Astrocyte of the spinal cord (primary cell): ENCODE measurements at places on chromosomes 6 and 20.

DNA sequence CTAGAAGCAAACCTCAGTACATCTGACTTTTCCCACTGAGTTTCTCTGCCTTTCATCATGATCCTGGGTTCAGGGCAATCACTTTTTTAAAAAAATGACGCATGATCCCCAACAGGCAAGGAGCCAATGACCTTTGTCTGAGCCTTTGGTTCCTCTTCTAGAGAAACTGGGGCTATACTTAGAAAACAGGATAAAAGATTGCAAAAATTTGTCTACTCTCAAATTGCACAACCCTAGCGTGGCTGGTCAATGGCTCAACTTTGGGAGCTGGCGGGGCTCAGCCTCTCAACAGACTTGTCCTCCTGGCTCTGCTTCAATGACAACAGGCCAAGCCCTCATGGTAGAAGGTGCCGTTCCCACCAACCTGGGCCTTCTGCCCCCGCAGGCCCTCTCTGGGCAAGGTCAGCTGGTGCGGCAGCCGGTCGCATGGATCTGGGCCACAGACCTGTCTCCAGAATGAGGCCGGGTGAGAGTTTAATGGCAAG is 48.7 kb downstream of the PDYN start:
- DNase-seq = no peak

GRCh38 chr6:524803-525202 is 132.1 kb downstream of the HUS1B start:
- DNase-seq = no peak

DNA sequence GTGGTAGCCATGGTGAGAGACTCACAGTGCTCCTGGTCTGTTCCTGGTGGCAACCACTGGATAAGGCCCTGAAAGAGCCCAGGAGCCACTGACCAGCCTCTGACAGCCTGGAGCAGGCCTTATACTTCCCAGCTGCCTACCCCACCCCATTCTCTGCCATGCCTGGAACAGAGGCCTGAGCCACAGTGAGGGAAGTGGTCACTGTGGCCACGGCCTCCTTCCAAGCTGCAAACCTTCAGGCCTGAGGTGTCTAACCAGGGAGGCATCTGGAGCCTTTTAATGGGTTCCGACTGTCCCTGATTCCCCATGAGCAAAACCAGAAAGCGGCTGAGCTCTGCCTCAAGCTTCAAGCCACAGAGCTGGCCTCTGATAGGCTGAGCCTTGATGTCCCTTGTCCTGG is 113.0 kb upstream of the SIRPA start:
- no peak for DNase-seq

GRCh38 chr20:36744764-36745191 is 1.1 kb downstream of the NDRG3 start:
- DNase-seq = peak; percentile 22

DNA sequence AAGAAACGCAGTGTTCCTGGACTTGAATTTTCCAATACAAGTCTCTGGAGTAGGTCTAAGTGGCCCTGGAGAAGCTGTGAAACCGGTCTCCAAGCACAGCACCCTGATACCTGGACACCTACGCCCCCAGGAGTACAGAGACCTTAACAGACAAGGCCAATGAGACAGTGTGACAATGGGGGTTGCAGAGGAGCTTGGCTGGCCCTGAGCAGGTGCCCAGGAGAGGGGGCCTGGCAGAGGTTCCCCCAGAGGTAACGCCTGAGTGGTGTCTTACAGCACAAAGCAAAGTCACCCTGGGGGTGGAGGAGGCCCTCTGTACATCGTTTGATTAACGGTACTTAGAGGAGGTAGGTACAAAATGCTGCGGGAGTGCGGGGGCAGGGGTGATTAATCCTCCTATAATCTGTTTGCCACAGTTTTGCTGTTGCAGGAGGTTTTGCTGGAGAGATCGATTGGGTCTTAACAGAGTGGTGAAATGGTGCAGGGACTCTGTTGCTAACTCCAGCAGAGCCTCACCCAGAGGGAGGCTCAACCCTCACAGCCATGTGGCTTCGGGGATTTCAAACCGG is 37.3 kb upstream of the APCDD1L start:
- no peak for DNase-seq

GRCh38 chr6:169852504-169853195 is 101.2 kb downstream of the ERMARD start:
- DNase-seq = no peak

DNA sequence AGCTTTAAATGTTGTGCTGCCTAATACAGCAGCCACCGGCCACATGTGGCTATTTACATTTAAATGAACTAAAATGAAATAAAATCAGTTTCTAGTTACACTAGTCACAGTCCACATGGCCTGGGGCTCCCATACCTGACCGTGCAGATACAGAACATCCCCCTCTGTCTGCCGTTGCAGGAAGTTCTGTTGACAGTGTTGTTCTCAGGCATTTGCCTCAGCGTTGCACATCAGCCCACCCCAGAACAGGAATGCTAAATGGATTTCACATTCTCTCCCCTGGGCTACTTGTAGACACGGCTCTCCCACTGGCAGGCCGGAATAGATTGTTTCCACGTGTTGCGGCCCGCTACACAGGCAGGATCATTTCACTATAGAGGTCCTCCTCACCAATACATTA is 26.3 kb downstream of the JAG1 start:
- no peak for DNase-seq

DNA sequence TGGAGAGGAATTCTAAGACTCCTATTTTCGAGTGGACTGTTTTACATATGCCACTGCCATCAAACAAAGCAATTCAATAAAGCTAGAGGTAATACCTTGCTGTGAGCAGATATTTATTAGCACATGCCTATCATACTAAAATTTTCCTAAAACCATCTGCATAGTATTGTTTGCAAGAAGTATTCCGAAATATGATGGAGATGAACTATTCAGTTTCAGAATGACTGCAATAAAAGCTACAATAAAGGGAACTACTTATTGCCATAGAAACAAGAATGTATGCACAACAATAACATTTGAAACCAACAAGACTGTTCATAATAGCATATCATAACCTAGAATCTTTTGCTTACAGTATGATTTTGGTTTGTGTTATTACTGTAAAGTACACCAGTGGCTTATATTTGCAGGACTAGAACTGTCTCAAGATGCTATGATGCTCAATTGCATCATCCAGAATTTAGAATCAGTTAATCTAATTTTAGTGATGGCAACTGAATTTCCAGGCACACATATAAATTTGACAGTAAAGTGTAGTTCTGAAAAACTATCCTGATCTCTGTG is 144.3 kb downstream of the GRIK2 start:
- DNase-seq = no peak

- DNase-seq = peak; percentile 91
Measured at GRCh38 chr6:16712931-16713484, 48.3 kb downstream of the ATXN1 start.

- peak; percentile 11 for DNase-seq
Measured at GRCh38 chr6:96468681-96469224, 52.9 kb upstream of the UFL1 start.

- DNase-seq = no peak
Measured at GRCh38 chr6:170149681-170150589, 140.9 kb downstream of the DLL1 start.

DNA sequence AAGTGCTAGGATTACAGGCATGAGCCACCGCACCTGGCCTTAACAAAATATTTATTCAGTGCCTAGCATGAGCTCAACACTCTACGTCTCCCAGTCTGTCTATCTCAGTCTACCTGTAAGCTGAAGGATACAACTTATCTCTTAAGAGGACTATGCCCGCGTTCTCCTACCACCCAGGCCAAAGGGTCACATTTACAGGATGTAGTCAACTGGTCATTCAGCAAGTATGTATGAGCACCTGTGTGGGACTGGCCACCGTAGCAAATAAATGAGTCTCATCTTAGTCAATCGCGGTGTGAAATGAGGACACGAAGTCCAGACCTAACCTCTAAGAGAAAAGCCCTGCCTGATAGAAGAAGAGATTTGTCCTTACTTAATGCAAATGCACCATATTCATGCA is 49.9 kb downstream of the MUC22 start:
- DNase-seq = no peak

DNA sequence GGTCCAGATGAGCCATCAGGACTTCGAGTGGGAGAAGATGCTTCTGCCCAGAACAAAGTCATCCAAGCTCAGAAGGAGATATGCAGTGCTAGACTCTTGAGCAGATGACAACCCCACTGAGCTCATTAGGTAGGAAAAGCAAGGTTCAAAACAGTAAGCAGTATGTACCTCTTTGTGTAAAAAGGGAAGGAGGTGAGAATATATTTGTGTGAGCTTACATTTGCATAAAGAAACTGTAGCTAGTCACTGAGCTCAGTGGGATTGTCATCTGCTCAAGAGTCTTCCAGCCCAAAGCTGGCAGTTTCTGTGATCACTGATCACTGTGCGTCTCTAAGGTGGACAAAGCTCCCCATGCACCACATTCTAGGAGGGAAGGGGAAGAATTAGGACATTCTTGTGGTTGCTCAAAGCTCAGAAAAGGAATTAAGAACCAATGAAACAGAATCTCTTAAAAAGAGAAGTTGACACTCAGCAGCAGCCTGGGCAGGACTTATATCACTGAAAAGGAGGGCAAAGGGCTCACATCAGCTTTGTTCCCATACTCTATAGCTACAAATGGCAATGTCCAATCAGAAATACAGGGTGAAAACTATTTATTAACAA is 90.0 kb upstream of the MAFB start:
- no peak for DNase-seq

GRCh38 chr6:95087394-95088097 is 489.8 kb upstream of the MANEA start:
- peak; percentile 95 for DNase-seq

DNA sequence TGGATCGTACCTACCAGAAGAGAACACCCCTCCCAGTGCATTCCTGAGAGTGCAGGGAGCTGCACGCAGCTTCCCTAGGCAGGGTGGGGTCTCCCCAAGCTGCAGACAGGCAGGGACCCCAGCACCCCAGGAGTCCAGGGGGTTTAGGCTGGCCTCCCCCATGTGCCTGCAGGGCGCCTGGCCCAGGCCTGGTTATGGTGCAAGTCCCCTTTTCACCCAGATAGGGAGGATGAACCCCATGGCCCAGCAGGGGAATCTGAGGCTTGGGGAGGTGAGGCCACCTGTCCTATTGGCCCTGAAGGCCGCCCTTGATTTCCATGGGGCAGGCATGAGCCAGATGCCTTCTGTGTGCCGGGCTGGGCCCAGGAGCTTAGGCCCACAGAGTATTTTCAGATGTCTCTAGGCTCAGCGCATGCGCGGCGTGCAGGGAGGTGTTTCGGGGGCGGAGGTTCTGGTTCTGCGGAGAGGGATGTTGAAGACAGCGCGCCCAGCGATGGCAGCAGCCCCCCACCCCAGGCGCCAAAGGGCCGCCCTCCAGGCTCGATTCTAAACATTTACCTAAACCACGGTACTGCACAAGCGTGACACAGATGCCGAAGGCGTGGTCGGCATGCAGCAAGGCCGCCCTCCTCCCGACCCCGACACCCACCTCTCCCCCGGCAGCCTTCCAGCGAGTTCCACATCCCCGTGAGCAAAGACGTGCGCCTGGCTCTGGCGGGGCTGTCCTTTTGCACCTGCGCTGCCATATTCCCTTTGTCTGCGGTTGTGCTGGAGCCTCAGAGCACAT is 29.4 kb downstream of the COL20A1 start:
- DNase-seq = no peak

DNA sequence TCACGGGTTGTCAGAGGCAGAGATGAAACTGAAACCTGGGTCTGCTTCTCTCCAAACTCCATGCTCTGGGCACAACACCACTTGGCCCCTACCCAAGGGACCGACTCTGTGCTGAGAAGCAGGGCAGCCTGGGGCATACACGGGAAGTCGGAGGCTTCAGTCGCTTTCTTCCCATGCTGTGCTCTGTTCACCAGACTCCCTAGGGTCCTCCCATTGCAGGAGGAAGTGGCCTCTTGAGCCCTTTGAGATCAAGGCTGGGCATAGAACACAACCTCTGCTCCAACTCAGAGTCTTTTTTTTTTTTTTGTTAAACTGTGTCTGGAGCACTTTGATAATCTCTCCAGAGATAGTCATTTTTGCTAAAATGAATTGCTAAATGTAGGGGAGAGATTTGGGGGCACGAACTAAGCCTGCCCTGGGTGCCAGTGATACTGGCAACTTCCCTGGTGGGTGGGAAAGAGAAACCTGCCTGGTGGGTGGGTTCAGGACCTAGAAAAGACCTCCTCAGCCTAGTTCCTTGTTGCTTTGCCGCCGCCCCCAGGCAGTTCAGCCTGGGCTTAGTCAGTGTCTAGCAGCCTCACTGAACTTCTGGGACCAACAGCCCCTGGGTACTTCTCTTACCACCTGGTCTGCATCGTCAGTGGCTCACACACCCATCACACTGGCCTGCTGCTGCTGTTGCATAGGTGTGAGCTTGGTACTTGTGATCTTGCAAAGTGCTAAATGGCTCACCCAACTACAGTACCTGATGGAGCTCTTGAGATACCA is 62.0 kb downstream of the PPP1R14C start:
- DNase-seq = no peak

DNA sequence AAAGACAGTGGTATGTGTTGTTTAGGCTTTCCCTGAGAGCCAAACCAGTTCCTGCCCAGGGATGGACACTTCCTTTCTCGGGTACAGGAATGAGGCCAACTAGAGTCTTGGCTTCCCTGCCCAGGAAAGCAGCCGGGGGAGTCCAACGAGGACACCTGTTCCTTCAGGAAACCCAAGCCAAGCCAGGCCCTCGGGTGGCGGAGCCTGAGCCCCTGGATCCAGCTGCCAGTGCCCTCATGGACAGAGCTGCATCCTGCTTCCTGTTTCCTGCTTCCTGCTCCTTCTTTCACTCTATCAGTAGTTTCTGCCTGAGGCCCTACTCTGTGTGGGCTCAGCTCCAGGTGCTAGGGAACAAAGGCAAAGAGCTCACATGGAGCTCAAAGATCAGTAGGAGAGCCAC is 7.9 kb upstream of the SIRPA start:
- DNase-seq = no peak

DNA sequence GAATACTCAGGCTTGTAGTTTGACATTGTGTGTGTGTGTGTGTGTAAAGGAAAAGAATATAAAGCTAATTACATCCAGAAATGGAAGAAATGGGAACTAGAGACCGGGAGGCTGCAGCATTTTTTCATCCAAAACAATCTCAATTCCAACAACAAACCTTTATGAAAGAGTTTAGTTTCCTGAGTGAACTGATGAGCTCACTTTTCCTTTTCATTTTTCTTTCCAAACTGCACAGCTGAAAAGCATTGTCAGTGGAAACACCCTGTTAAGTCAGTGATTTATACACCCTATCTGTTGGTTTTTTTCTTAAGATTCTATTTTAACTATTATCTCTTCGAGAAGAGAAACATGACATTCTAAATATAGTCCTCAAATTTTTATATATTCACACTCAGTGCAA is 130.9 kb downstream of the RFPL4B start:
- no peak for DNase-seq

- DNase-seq = peak; percentile 76
Measured at GRCh38 chr6:121849477-121849876, 414.0 kb downstream of the GJA1 start.

- no peak for DNase-seq
Measured at GRCh38 chr6:157609117-157609516, 213.9 kb upstream of the SNX9 start.

DNA sequence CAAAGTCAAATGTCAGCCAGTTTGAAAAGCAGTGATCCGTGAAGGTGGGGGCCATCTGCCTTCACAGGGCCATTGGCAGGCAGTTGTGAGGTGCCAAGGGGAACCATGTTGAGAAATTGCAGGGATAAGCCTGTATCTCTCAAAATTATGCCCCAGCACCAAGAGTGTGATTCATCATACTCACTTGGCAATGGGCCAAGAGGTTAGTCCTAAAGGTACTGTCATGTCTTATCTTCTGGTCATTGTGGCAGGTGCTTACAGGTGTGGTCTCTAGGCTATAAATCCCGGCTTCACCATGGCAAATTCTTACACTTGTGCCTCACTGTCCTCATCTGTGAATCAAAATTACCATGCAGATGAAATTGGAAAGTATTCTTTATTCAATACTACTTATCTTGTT is 150.7 kb upstream of the LAMP5 start:
- DNase-seq = no peak

- DNase-seq = no peak
Measured at GRCh38 chr20:59191036-59191755, 27.6 kb downstream of the ZNF831 start.
